ENCODE measurements at places on chromosomes 6 and 20.

- DNase-seq = no peak
These were observed 21.2 kb downstream of the KIF25 start for GRCh38 chr6:168018664-168019063.

- no peak for DNase-seq
These were observed 6.0 kb downstream of the HLA-C start for GRCh38 chr6:31265926-31266325.

DNA sequence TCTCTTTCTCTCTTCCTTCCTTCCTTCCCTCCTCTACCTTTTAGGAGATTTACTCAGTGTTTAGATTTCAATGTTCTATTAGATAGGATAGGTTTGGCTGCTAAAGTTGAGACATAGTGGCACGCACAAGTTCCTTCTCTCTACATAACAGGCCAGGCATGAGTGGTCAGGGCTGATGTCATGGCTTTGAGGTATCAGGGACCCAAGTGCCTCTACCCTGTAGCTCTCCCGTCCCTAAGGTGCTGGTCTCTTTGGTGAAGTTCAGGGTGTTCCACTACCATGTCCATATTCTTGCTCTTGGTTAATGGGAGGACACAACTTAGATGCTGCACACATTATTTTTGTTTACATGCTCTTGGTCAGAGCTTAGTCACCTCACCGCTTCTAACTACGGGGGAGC lies 245.3 kb downstream of the QKI start:
- no peak for DNase-seq

DNA sequence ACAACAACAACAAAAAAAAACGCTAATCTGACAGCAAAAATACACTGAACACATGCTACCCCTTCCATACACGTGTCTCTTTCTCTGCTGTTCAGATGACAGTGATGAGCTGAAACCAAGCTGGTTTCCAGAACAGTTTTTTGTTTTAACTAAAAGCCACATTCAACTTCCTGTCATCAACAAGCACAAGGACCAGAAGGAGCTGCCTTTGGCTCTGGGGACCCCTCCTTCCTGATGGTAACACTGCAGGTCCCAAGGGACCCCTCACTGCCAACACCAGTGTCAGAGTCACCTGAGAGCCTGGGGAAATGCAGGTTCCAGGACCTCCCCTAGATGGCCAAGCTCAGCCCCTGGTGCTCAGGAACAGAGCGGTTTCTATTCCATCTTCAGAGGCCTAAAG lies 6.0 kb downstream of the CST7 start:
- DNase-seq = no peak

GRCh38 chr6:24010133-24010532 lies 115.9 kb upstream of the NRSN1 start:
- no peak for DNase-seq

- DNase-seq = no peak
These were observed 105.4 kb downstream of the NCOA3 start for GRCh38 chr20:47606983-47607613.

- no peak for DNase-seq
These were observed 577.9 kb downstream of the TFAP2B start for GRCh38 chr6:51396583-51396982.

- no peak for DNase-seq
These were observed 226.6 kb upstream of the MOCS1 start for GRCh38 chr6:40160826-40161225.

Measured in stimulated activated CD8-positive, alpha-beta memory T cell treated with anti-CD3 and anti-CD28 coated beads, Interleukin-15, amount 100 ng/mL, for 48 hours (primary cell).